ENCODE measurements at places on chromosomes 2 and 18.

- DNase-seq, result no peak
Measured at GRCh38 chr2:189213250-189213649, 33.7 kb upstream of the COL5A2 start.

GRCh38 chr2:207251573-207252192 is 85.9 kb upstream of the KLF7 start:
- no peak for DNase-seq

GRCh38 chr2:238220892-238221521 is 17.5 kb upstream of the ILKAP start:
- DNase-seq, result no peak

- no peak for DNase-seq
Measured at GRCh38 chr2:78201064-78201575, 678.9 kb upstream of the LRRTM4 start.

- no peak for DNase-seq
Measured at GRCh38 chr2:236674646-236675045, 105.0 kb downstream of the ACKR3 start.

DNA sequence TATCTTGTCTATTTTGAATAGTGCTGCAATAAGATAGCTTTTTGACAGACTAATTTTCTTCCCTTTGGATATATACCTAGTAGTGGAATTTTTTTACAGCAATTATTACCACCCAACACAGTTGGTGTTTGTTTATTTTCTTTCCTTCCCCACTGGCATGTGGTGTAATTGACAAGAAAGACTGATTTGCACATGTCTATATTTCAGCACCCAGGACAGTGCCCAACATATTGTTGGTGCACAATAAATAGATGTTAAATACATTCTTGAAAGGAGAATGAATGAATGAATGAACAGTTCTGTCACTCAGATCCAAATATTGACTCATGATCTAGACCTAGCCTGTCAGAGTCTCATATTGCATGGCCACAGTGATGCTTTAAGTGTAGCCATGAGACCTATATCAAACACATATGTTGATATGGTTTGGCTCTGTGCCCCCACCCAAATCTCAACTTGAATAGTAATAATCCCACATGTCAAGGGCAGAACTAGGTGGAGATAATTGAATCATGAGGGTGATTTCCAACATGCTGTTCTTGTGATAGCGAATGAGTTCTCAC is 538.2 kb downstream of the NYAP2 start:
- DNase-seq, result peak; percentile 15

DNA sequence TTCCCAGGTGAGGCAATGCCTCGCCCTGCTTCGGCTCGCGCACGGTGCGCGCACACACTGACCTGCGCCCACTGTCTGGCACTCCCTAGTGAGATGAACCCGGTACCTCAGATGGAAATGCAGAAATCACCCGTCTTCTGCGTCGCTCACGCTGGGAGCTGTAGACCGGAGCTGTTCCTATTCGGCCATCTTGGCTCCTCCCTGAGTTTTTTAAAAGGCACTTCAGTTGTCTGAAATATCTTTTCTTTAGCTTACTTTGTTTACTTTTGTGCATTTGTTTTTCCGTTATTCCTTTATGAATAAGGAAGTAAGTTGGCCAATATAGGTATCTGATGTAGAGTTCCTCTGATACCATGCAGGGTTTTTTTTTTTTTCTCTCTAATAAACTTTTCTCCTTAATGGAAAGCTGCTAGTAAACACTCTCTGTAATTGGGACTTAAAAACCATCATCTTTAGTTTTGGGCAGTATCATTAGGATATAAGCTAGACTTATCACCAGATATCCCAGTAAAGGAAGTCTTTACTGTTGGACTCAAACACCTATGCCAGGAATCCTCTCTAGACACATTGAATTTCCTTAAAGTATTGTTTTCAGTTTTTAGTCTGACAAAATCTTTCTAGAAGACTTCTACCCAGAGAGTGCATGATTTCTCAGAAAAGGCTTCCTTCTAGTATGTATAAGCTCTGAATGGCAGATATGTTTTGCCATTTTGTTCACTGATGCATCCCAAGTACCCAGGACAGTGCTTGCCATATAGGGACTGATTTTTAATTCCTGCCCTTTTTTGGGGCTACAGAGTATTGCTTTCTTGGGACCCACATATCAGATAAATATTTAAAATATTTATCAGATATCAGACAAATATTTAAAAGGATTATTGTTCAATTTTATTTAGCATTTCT is 35.8 kb upstream of the DYSF start:
- DNase-seq, result peak; percentile 8

DNA sequence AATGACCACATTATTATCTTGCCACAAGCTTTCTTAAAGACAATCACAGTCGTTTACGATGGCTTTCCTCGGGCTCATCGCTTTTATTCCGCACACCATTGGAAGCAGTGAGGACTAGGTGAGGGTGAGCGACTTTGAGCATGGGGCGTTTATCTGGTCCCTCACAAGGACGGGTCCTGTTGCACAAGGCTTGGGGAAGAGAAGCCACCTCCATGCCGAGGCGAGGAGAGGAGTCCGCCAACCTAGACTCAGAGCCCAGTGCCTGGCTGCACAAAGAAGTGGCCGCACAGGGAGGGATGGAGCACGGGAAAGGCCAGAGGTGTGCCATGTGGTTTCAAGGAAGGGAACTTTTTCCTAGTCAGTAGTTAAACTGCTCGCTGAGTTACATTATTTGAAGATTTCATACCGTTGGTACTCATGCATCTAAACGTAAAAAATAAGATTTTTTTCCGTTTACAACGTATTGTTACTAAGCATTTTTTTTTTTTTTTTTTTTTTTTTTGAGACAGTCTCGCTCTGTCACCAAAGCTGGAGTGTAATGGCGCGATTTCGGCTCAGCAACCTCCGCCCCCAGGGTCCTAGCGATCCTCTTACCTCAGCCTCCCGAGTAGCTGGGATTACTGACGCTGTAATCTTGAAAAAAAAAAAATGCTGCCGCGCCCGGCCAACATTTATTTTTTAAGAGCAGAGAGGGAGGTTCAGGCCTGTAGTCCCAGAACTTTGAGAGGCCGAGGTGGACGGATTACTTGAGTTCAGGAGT is 849 bp upstream of the CYP27C1 start:
- no peak for DNase-seq

- DNase-seq, result peak; percentile 92
Measured at GRCh38 chr2:237512774-237513466, 25.9 kb downstream of the MLPH start.

DNA sequence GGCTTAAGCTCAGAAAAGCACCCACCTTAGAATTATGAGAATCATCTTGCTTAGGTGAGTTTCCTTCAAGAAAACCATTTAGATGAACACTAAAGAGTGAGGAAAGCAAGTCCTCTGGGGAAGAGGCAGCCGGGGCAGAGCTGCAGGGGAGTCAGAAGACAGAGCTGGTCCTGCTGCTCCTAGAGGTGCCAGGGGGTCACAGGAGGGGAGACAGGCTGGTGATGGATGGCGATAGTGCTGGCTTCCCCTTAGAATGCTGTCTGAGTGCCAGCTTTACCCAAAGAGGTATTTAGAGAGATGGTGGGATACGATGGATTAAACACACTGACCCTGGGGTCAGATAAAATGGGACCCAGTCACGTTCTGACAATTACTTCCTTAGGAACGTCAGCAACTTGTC is 269.4 kb downstream of the TDRD15 start:
- no peak for DNase-seq

DNA sequence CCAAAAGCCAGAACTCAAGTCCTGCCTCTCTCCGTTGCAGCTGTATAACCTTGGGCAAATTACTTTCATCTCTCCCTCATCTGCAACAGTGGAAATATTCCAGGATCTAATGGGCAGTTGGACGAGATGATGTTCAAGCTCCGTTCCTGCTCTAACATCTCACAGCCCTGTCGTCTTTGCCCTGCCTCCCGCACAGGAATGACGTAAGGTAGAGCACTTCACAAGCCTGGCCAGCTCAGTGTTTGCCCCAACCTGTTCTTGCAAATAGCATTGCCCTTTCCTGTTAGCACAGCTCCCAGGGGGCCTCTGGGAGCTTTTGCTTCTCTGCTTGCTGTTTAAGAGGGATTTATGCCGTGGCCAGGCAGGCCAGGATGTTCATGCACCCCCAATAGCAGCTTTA is 107.9 kb downstream of the KLHL29 start:
- no peak for DNase-seq

DNA sequence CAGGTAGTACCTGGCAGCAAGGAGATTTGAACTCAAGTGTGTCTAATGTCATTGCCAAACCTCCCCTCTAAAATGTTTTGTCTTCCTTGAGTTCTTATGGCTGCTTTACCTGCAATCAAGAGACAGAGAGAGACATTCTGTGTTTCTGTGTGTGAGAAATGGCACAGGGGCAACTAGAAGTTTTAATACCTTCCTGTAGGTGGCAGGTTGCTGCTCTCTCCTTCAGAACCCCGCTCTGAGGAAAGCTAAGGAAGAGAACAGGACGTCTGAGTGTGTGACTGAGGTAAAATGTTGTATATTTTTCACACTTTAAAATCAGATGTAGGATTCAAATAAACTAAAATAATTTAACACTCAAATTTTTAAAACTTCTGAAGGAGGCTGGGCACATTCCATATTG is 19.2 kb downstream of the DTNA start:
- DNase-seq, result peak; percentile 63

GRCh38 chr2:1088192-1088860 is 137.7 kb downstream of the SNTG2 start:
- no peak for DNase-seq

- peak; percentile 90 for DNase-seq
Measured at GRCh38 chr2:204691911-204692510, 146.7 kb downstream of the PARD3B start.

DNA sequence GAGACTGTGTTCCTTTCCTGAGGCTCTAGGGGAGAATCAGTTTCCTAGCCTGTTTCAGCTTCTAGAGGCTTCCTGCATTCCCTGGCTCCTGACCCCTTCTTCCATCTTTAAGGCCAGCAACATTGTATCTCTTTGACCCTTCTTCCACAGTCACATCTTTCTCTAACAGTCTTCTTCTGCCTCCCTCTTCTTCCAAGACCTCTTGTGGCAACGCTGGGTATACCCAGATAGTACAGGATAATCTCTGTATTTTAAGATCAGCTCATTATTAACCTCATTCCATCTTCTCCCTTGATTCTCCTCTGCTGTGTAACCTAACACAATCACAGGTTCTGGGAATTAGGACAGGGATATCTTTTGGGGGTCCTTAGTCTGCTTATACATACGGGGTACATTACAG is 8.9 kb upstream of the MYL12A start:
- no peak for DNase-seq

- no peak for DNase-seq
Measured at GRCh38 chr2:155035308-155035707, 336.8 kb downstream of the KCNJ3 start.

GRCh38 chr18:72848503-72849237 is 19.1 kb downstream of the NETO1 start:
- no peak for DNase-seq

GRCh38 chr2:149789549-149789948 is 202.0 kb upstream of the MMADHC start:
- no peak for DNase-seq

DNA sequence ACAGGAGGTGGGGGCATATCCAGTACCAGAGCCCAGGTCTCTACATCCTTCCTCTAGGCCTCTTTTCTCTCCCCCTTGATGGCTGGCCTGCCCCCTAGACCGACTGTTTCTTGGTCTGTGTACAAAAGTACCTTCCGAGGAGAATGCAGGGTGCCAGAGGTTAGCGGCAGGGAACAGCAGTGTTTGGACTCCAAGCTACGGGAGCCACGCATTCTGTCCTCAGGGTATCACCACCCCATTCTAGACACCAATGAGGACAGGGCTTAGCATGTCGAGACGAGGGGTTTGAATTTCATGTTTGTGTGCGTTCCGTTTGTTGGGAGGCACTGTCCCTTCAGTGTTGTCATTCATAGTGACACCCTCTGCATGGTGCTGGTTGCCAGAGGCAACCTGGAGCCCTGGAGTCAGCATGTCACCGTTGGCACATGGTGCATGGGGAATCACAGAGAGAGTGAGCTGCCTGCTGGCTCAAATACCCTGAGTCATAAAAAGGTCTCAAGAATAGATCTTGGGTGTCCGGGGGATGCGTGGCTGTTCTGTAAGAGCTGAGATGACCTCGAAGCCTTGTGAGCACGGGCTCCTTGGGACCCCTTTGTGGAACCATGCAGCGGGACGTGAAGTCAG is 57.2 kb upstream of the LDLRAD4 start:
- DNase-seq, result no peak

- no peak for DNase-seq
Measured at GRCh38 chr2:209694748-209695147, 76.9 kb upstream of the UNC80 start.

GRCh38 chr2:1874101-1874865 is 130.0 kb upstream of the PXDN start:
- DNase-seq, result no peak

GRCh38 chr2:86764661-86765309 is 25.9 kb downstream of the CD8A start:
- peak; percentile 50 for DNase-seq

Measured in ACHN (cell line).